ENCODE measurements at places on chromosomes 2 and 18.

GRCh38 chr18:9153256-9153655 is 16.7 kb downstream of the ANKRD12 start:
- DNase-seq: no peak

DNA sequence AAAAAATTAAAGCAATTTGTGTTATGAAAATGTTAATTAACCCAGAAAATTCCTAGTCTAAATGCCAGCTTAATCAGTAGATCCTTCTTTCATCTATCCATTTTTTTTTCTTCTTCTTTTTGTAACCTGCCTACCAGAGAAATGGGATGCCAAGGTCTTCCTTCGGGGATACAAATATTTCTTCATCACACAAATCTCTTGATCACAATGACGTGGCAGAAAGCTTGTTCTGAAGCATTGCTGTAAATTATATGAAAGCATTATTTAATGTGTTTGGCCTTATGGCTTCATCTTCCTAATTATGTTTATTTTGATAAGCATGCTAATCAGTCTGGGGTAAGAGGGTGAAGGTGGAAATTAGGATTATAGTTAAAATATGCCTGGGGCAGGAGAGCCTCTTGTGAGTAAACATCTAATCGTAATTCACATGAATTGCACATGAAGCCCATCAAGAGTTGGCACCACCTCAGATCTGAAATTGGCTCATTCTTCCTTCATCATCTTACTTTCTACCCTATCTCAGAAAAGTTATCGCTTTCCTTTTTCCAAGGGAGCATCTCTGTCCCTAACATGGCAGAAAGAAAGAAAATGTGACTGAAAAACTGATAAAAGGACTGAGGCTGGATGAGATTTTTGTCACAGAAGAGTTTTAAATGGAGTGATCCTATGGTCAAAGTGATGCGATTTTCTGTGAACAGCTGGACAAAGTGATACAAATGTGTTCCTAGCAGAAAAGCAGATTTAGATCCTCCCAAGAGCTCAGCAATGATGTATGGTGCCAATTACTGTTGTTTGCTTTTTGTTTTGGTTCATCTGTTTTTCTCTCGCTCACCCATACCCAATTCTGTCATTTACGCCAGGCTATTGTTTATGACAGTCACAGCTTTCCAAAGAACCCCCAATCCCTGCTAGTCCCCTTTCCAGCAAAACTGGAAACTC is 76.9 kb upstream of the PMAIP1 start:
- no peak for DNase-seq

DNA sequence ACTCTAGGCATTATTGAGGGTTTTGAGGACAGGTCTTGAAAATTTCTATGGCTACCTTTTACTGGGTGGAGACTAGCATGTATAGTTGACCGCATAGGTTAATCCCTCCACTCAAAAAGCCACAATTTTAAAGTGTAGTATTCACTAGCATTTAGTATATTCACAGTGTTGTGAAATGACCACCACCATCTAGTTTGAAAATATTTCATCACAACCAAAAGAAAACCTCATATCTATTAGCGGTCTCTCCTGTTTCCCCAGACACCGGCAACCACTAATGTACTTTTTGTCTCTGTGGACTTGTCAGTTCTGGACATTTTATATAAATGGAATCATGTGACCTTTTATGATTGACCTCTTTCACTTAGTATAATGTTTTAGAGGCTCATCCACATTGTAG is 53.9 kb downstream of the MSH2 start:
- no peak for DNase-seq

DNA sequence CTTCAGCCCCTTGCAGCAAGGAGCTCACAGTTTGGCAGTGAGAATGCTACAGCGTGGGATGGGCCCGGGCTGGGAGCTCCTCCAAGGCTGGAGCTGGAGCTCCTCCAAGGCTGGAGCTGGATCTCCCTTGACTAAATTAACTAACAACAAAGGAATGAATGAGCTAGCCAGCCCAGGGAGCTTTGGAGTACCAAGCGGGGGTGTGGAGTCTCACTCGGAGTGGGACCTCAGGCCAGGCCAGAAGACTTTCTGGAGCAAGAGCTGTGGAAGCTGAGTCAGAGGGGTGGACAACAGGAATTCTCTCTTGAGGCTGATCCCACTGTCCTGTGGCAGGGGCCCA is 244.7 kb upstream of the HS6ST1 start:
- no peak for DNase-seq

- no peak for DNase-seq
Observed at GRCh38 chr2:221402072-221402471, 170.0 kb downstream of the EPHA4 start.

DNA sequence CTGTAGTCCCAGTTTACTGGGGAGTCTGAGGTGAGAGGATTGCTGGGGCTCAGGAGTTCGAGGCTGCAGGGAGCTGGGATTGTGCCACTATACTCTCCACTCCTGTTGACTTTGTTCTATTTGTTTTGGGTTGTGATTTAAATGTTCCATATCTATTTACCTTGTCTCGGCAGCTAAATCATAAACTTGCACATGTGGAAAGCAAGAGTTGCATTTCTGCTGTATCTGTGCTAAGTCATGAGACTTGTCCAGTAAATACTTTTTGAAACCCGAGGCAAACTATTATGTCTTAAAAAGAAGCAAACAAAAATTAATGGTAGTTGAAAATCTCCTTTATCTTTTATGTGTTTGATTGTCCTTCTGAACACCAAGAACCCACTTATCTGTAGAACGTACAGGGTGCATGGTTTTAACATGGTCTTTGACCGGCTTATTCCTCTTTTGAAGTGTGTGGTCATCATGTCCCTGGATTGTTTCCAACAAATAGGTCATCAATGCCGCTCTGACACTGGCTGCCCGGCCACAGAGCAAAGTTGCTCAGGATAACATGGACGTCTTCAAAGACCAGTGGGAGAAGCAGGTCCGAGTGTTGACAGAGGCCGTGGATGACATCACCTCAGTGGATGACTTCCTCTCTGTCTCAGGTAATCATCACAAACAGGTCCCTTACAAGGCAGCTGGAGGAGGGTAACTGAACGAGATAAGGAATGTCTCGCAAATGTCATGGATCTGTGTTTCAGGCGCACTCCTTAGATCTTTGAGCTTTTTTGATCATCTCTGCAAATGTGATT is 241.1 kb upstream of the LRRTM1 start:
- no peak for DNase-seq

GRCh38 chr2:240286596-240286995 is 146.1 kb upstream of the OTOS start:
- DNase-seq: no peak

- DNase-seq: no peak
Observed at GRCh38 chr2:82491591-82491990, 1967.5 kb downstream of the SUCLG1 start.

GRCh38 chr2:229703909-229704630 is 10.3 kb downstream of the DNER start:
- DNase-seq: no peak

DNA sequence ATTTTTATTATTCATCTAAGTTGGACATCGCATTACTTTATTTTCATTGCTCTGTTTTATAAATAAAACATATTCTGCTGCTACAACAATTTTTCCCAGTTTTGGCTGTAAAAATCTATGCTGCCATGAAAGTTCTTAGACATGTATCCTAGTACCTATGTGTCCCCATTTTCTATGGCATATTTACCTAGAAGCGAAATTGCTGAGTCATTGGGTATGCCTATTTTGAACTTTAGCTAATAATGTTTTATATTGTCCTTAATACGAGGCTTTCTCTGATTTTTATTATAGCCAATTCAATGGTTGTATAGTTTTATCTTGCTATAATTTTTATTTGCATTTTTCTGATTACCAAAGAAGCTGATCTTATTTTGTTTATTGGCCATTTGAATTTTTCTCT is 110.5 kb upstream of the DPP10 start:
- no peak for DNase-seq

- DNase-seq: no peak
Observed at GRCh38 chr2:182642328-182642727, 73.7 kb upstream of the DNAJC10 start.

GRCh38 chr2:136204971-136205370 is 87.0 kb upstream of the CXCR4 start:
- DNase-seq: no peak

- DNase-seq: no peak
Observed at GRCh38 chr18:23225503-23225902, 90.2 kb downstream of the CABLES1 start.

GRCh38 chr2:59594671-59595222 is 958.7 kb downstream of the BCL11A start:
- DNase-seq: no peak

DNA sequence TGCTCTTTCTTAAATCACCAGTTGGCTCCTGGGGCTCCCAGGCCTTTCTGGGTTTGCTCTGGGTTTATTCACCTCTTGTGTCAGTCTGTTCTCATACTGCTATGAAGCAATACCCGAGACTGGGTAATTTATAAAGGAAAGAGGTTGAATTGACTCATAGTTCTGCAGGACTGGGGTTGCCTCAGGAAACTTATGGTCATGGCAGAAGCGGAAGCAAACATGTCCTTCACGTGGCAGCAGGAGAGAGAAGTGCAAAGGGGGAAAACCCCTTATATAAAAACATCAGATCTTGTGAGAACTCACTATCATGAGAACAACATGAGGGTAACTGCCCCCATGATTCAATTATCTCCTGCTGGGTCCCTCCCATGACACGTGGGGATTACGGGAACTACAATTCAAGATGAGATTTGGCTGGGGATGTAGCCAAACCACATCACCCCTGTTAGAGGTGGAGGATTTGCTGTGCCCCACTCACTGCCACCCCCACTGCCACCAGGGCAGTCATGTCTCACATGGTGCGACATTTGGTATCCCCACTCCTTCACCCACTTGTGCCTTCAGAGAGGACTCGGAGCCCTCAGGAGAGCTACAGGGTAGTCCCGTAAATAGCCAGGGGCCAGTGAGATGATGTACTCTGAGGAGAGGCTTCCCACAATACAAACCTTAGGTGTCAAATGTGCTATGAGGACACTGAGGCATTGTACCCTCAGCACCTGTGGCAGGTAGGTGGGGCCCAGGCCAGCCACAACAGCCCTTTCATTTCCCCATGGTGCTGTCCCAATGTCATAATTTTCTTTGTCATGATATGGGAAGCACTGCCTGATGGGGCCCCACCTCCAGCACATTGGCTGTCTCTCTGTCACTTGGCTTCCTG is 35.7 kb downstream of the CDC42EP3 start:
- peak; percentile 42 for DNase-seq

DNA sequence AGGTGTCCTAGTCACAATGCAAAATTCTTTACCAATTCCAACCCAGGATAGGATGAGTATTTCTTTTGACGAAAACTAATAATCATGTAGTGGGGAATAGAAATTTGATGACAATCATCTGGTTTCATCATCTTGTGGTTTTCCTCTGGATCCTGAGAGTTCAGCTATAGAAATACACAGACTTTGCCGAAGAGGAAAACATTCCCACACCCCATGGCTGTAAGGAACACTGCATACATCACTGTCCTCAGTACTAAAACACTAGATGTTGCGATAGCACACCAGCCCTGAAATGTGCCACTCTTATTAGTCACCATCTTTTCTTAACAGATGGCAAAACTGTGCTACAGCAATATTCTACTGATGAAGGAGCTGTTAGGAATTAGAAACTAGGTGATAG is 29.4 kb downstream of the CERKL start:
- no peak for DNase-seq

DNA sequence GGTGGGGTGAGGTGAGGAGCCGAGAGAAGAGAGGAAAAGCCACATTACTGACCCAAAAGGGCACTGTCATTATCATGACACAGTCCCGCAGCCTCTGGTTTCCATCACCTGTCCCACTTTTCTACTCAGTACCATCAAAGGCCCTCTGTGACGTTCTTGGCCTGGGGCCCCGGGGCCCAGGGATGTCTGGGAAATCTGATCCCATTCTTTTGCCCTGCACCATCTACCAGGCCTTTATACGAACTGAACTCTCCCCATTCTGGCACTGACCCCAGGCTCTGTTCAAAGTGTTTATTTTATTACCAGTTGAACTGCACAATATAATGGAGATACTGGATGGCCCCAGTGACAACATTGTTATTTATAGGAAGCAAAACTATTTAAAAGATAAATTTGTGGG is 89.1 kb downstream of the COL6A3 start:
- no peak for DNase-seq

DNA sequence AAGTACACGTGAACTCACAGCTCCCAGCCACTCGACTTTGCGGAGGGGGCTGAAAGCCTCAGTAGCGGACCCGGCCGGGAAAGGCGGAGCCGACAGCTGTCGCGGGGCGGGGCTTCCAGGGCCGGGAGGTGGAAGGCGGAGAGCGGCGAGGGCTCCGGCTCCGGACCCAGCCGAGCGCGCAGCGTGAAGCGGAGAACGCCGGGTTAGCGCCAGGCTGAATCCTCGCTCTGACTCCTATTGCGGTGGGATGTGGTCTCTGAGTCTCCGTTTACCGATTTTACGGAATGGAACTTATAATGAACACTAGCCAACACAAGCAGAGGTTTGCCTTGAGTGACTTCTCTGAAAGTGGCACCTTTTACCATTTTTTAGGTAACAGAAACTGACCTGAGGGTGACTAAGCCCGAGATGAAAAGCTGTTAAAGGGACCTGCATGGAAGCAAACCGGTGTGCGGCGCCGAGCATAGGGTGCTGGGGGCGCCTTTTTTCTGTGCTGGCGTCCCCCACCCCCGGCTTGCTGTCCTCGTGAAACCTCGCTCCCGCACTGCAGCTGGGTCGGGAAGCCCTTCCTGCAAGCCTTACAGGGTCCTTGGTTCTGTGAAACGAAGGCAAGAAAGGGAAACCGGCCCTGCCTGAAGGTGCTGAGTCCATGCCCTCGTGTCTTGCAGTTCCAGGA is 72.9 kb downstream of the EN1 start:
- no peak for DNase-seq

- DNase-seq: no peak
Observed at GRCh38 chr2:19230626-19231025, 127.8 kb downstream of the OSR1 start.

- no peak for DNase-seq
Observed at GRCh38 chr2:218026676-218027425, 24.1 kb upstream of the TNS1 start.

DNA sequence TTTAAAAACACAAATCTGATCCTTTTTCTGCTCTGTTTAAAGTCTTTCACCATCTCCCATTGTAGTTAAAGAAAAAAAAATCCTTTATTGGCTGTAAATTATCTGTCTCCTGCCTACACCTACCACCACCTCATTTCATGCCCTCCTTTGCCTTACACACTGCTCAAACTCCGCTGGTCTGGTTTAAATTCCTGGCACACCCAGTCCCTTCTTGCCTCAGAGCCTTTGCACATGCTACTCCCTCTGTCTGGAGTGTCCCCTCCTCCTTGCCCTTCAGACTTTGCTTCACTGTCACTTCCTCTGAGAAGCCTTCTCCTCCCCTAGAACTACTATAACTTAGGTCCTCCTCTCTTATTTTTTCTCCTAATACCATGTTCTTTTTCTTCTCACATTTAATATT is 49.6 kb downstream of the OSBPL6 start:
- no peak for DNase-seq

Measured in stimulated activated CD8-positive, alpha-beta memory T cell treated with anti-CD3 and anti-CD28 coated beads, Interleukin-7, amount 100 ng/mL, for 1 hour (primary cell).